CD4-positive, alpha-beta memory T cell (primary cell): ENCODE measurements at places on chromosomes 5 and 9. TPM values are rescaled to one million over a fixed set of nuclear protein-coding genes. Genes with fewer than 3 reads are reported as not detected.

DNA sequence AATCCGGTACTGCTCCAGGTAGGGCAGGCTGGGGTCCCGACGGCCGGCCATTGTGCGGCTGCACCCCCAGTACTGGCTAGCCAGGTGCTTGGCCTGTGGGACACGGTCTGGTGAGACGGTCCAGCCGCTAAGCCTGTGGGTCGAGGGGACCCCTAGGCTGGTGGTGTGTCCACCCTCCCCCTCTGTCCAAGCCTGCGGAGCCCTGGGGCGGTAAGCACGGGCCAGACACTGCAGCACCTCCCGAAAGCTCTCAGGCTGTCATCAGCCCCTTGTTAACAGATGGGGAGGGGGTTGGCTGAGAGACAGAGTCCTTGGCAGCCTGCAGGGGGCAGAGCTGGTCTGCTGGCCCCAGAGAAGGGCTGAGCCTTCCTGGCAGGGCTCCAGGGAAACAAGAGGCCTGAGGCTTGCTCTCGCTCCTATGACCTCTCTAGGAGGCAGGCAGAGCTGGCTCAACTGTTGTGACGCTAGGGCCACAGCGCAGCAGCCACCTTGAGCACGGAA is 11.8 kb upstream of the MRNIP start:
- H3K36me3 ChIP-seq, result peaks cover 17% of the 10 kb centered on the region
- H3K4me3 ChIP-seq, result no peak overlapping the region
- no peak overlapping the region for H3K27ac ChIP-seq
- no peaks in the 10 kb centered on the region for H3K4me1 ChIP-seq
- no peaks in the 10 kb centered on the region for H3K27me3 ChIP-seq

DNA sequence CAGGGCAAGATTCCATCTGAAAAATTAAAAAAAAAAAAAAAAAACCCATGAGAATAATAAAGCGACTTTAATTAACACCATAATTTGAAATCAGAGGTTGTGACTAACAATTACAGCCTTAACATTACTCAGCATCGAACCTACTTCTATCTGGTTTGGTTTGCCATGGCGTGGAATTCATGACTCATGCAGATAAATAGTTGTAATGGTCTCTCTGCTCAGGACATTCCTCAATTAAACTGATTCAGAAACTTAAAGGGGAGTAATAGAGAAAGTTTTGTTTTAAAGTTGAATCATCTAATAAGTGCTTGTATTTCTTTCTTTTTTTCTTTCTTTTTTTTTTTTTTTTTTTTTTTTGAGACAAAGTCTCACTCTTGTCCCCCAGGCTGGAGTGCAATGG is 135.5 kb downstream of the SPATA31D1 start:
- H3K4me3 ChIP-seq, result no peak overlapping the region
- H3K27ac ChIP-seq, result no peak overlapping the region
- DNase-seq, result no peak
- no peaks in the 10 kb centered on the region for H3K36me3 ChIP-seq
- no peaks in the 10 kb centered on the region for H3K4me1 ChIP-seq

- no peak overlapping the region for H3K4me3 ChIP-seq
- DNase-seq, result no peak
- peaks cover 5% of the 10 kb centered on the region for H3K36me3 ChIP-seq
- no peak overlapping the region for H3K27ac ChIP-seq
- no peaks in the 10 kb centered on the region for H3K4me1 ChIP-seq
Measured at GRCh38 chr5:176474476-176474875, 26.3 kb downstream of the FAF2 start.

DNA sequence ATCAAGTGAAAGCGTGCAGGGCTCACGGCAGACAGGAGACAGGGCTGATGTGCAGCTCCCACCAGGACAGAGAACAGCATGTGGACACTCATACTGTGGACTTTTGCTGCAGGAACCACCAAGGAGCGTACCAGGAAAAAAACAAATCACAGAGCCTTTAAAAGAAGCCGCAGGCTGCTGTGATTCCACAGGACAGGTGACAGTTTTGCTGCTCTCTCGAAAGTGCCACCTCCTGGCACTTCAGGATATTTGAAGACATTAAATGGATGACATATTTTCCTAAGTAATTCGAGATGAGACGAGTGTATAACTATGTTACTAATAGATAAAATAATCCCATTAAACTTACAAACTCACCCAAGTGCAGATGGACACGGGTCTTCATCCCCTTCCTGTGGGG is 29.3 kb downstream of the ZDHHC11 start:
- no peak for DNase-seq
- no peaks in the 10 kb centered on the region for H3K27me3 ChIP-seq
- no peak overlapping the region for H3K4me3 ChIP-seq
- H3K27ac ChIP-seq, result no peak overlapping the region

DNA sequence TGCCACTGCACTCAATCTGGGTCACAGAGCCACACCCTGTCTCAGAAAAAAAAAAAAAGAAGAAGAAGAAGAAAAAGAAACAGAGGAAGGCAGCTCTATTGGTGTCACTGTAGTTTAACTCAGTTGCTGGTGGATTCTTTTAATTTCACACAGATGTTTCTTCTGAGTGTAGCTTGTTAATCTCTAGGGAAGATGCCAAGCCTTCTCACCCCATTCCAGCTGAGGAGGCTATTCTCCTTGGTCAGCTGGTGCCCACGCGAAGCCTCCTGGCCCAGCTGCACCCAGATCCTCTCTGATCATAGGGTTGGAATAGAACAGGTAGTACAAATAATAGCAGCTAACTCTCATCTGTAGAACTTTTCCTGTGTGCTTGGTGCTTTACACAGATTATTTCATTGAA is 113.8 kb upstream of the SPRY4 start:
- H3K36me3 ChIP-seq, result no peaks in the 10 kb centered on the region
- H3K27ac ChIP-seq, result no peak overlapping the region
- DNase-seq, result no peak
- peaks cover 45% of the 10 kb centered on the region for H3K4me1 ChIP-seq
- H3K4me3 ChIP-seq, result no peak overlapping the region
- no peaks in the 10 kb centered on the region for H3K27me3 ChIP-seq

DNA sequence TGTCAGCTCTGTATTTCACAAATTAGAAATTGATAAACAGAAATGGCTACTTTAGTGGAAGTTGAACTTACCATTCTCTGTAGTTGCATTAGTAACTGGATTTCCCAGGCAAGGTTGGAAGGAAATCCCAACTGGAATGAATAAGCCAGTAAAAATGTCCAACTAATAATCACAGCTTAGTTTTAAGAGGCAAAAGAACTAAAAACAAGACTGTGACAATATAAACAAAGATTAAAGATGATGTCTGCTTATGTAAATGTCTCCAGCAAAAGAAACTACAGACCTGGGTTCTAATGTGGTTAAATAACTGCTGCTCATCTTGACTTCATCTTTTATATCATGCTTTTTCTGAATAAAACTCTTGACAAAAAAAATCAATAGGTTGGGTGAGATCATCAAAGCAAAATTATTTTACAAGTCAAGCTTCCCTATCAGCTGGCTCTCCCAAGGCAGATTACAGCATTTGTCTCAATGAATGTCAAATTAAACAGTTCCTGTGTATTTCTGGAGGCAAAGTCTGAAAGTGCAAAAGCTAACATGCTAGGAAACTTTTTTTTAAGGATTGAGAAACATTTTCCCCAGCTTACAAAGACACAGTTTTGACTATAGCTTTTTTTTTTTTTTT is 62.3 kb upstream of the HMHB1 start:
- H3K4me1 ChIP-seq, result no peaks in the 10 kb centered on the region
- H3K36me3 ChIP-seq, result no peaks in the 10 kb centered on the region
- DNase-seq, result no peak
- no peak overlapping the region for H3K4me3 ChIP-seq
- H3K27me3 ChIP-seq, result no peaks in the 10 kb centered on the region
- H3K27ac ChIP-seq, result no peak overlapping the region

- H3K36me3 ChIP-seq, result no peaks in the 10 kb centered on the region
- no peak overlapping the region for H3K27ac ChIP-seq
- H3K4me1 ChIP-seq, result no peaks in the 10 kb centered on the region
- H3K4me3 ChIP-seq, result no peak overlapping the region
- no peaks in the 10 kb centered on the region for H3K27me3 ChIP-seq
Measured at GRCh38 chr9:105503881-105504280, 54.0 kb upstream of the FKTN start.

SLC46A2 gene
- not detected for total RNA-seq

SLC9A3 gene
- 3.1 TPM for total RNA-seq

TNC gene
- total RNA-seq, result not detected

CCDC107 gene
- 28.4 TPM for total RNA-seq

MARCOL gene
- total RNA-seq, result not detected

C9 gene
- not detected for total RNA-seq

HSPB3 gene
- not detected for total RNA-seq
